Dermis blood vessel endothelial cell (primary cell): ENCODE measurements at places on chromosomes 5 and 9. TPM values are rescaled to one million over a fixed set of nuclear protein-coding genes. Genes with fewer than 3 reads are reported as not detected.
A peak's percentile ranks its signal among the peaks of the same experiment; 100 is the strongest.

GRCh38 chr5:105587963-105588662 lies 2025.5 kb upstream of the NUDT12 start:
- DNase-seq, result no peak

GRCh38 chr5:171316258-171317121 lies 7.4 kb downstream of the TLX3 start:
- peak; percentile 37 for DNase-seq

DNA sequence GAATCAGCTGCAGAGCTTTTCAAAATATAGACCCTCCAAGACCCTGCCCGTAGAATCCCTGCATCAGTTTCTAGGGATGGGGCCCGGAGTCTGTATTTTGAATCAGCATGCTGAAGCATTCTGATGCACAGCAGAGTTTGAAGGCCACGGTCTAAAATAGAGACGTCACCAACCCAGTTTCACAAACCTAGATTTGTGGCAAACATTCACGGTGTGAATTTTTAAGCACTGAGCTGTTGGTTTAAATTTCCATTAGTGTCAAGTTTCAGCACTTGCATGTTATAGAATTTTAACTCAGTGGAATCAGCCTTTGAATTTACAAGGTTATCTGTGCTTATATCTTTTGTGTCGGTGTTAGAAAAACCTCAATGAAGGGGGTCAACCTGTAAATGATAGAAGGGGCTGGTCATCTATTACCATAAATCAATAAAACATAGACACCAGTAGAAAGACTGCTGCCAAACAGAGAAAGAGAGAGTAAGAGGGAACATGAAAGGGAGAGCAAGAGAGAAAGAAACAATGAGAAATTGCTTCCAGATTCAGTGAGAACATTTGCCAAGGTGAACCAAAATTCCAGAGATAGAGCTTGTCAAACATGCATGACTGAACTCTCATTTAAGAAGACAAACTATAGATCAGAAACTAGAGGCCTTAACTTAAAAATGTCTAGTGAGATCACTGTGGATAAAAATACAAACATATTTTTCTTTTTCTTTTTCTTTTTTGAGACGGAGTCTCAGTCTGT lies 414.9 kb downstream of the ZSWIM6 start:
- no peak for DNase-seq

DNA sequence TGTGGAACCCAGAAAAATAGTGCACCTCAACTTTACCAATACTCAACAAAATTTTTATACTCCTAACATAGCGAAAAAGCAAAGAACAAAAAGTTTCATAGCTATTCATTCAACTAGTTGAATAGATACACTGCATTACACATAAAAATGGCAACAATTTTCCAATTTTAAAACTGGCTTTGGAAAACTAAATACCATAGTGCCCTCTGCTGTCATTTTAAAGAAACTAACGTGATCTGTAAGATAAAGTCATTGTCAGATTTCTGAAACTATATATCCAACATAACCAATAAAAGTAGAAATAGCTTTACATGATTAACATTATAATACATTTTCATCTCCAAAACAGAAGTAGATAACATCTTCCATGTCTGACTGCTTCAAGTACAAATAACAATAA lies 31.6 kb downstream of the DTWD2 start:
- peak; percentile 27 for DNase-seq

DNA sequence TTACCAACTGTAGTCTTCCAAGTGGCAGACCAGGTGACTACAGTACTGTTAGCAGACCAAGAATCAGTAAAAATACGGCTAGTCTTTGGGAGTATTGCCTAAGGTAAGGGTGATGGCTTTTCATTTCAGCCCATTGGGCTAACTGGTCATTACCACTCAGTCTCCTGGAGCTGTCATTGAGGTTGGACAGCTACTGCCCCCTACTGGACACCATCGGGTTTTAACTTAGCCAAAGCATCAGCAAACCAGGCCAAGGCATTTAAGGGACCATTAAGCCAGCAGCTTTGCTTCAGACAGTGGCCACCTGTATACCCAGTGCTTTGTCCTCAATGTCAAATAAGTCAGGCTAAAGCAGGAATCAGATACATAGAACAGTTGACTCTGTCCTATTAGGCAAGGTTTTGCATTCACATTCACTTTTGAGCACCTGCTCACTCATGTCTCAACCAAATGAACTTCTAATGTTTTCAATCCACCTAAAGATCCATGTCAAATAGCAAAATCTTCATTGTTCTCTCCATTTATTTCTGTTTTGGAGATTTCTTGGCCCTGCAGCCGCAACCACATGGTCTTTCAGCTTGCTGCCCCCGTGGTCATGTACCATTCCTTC lies 117.2 kb downstream of the INVS start:
- peak; percentile 87 for DNase-seq

DNA sequence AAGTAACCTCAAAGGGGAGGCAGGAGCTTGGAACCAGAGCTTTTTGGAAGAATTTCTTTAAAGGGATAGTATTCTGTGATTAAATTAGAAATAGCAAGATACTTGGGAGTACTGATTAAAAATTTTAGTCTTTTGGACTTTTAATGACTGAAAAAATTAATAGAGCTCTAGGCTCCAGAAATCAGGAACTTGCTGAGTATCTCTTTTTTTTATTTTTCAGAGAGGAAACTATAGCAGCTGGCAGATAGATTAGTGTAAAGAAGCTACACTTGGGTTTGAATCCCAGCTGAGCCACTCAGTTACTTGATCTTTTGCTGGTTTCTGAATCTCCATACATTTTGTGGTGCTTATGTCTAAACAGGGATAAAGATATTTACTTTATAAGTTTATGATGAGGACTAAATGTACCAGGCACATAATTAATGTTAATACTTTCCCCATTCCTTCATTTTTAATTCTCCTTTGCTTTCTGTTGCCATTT lies 94.2 kb upstream of the TNC start:
- DNase-seq, result no peak

- peak; percentile 25 for DNase-seq
Measured at GRCh38 chr9:74770508-74771261, 117.0 kb downstream of the TRPM6 start.

- DNase-seq, result peak; percentile 23
Measured at GRCh38 chr5:139569270-139569955, 8.3 kb downstream of the UBE2D2 start.

DNA sequence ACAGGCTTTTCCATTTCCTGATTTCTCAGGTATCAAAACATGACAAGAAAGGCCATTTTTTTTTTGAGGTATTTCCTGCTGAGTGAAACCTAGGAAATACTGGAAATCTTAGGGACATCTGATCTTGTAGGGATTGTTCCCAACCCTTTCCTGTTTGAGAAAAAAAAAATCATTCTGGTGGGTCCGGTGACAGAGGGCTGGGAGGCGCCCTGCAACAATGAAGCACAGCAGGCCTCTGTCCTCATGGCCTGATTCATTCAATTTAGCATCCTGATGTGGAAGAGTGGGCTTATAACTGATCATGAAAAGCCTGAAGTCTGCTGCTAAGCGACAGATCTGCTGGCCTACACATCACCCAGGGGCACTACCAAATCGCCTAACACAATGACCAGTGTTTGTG lies 3.0 kb upstream of the C9orf153 start:
- peak; percentile 25 for DNase-seq

GRCh38 chr5:139426203-139426885 lies 13.0 kb downstream of the DNAJC18 start:
- DNase-seq, result no peak

- peak; percentile 74 for DNase-seq
Measured at GRCh38 chr9:110141227-110141793, 66.6 kb downstream of the C9orf152 start.

DNA sequence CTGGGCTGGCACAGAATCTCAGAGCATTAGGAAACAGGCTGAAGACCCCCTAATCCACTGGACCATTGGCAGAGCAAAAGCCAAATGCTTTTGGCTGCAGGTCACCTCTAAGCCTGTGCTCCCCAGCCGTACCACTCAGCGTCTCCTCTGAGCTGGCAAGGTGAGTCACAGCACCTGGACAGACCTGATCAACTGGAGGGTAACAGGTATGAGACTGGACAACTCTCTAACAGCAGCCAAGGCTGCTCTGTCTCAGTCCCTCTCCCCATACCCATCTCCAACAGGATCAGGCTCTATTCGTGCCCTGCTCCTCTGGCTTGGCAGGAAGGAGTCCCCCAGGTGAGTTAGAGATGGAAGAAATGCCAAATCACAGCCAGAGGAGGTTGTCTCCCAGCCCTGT lies 4.7 kb downstream of the GOLGA2 start:
- DNase-seq, result no peak

- DNase-seq, result no peak
Measured at GRCh38 chr9:138103849-138104206, 226.2 kb downstream of the CACNA1B start.

DNA sequence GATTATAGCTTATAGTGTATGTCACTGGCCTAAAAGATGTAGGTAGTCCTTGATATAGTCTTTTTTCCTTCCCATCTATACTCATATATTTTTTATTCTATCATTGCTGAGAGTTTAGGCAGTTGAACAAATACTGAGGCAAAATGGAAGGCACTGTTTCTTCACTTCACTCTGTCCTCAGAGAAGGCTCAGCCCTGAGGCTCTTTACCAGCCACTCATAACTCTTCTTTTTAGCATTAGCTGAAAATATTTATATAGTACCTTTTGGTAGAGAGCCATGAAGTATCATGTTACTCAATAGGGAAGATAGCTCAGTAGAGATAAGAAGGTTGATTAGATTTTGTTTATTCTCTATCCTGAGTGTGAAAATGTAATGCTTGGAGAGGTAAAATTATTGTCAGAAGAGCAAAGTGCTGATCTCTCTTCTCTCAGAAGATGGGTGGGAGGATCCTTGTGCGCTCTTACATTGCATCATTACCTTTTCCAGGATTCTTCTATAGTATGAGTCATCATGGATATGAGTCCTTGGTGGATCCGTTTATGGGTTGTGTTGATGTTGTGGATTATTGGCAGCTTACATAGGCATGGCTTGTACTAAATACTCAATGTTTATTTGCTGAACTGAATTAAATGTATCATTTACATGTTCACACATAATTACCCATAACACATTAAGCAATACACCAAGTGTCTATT lies 88.1 kb downstream of the ANXA1 start:
- no peak for DNase-seq

DNA sequence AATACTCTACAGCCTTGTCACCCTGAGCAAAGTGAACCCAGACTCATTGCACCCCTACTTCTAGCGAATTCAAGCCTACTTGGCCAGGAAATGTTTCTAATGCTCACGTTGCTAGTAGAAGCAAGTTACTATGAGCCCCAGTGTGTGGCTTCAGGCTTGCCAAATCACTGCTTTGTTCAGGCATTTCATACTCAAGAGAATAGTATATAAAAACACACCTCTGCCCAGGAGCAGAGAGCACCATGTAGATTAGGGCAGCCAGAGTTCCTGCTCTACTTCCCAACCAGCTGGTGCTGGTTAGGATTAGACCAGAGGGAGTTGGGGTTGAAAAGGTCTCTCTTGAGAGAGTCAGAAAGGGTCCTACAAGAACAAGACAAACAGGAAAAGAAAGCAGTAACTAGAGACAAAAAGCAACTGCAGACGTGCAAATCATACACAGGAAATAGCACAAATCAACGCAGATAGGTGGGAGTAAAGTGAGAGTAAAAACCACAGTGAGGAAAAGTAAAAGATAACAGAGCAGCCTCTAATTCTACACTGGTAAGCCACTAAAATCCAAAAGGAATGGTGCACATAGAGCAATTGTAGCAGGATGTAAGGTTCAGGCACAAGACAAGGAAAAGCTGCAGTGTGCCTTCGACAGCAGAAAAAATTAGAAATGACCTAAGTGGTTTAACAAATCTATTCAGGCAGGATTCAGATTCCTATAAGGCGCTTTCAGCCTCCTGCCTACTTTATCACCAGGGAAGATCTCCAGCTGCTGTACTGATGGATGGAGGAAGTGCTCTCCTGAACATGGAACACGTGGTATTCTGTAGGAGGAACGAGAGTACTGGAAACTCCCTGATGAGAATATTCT lies 49.6 kb upstream of the KIF2A start:
- DNase-seq, result peak; percentile 41

- no peak for DNase-seq
Measured at GRCh38 chr5:167720259-167720658, 571.2 kb upstream of the WWC1 start.

DNA sequence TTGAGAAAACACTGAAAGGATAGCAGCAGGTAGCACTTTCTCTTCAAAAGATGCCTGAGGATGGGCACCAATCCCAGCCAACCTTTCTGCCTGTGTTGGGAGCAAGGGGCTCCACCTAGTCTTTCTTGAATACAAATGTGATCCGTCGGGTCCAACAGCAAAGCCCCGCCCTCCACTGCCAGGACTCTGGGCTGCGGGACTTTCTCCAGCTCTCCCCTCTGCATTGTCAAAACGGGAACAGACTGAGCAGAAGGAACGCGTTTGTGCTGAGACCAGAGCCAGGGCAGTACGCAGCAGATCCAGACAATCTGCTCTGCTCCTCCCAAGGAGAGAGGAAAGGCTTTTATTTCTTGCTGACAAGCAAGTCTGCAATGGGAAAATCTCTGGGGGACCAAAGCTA lies 139.7 kb downstream of the SEC61B start:
- DNase-seq, result no peak

DNA sequence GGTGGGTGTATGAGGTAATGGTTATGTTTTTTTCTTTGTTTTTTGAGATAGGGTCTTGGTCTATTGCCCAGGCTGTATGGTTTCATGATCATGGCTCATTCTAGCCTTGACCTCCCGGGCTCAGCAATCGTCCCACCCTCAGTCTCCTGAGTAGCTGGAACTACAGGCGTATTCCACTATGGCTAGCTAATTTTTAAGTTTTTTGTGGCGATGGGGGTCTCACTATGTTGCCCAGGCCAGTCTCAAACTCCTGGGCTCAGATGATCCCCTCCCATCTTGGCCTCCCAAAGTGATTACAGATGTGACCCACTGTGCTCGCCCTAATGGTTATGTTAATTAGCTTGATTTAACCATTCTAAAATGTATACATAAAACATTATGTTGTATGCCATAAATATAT lies 5.6 kb downstream of the CNTLN start:
- DNase-seq, result no peak

DNA sequence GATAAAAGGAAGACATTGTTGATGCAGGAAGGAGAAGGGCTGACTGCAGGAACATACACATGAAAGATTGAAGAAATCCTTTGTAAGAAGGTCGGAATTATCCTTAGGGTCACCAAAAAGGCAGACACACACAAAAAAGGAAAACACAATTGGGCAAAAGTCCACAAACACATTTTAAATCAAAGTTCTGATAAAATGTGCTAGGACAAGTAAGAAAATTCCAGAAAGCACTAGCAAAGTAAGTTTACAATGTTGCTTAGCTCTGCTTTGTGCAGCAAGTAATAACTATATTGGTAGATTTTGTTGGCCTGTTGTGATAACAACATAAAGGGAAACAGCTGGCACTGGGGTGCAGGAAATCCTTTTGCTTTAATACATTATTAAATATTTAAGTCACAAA lies 99.8 kb upstream of the VCAN start:
- DNase-seq, result no peak

The THOC3 gene
- total RNA-seq, result 41.5 and 55.6 TPM in 2 replicates

The FUT7 gene
- not detected in 2 replicates for total RNA-seq

The GDA gene
- 0.17 and 0.19 TPM in 2 replicates for total RNA-seq

The SAPCD2 gene
- 6.0 and 36.3 TPM in 2 replicates for total RNA-seq

The OBP2A gene
- total RNA-seq, result not detected in 2 replicates

The MYMK gene
- not detected in 2 replicates for total RNA-seq

The WWC1 gene
- 1.1 and 26.2 TPM in 2 replicates for total RNA-seq

The GNA14 gene
- total RNA-seq, result 16.8 and 34.9 TPM in 2 replicates

The RXRA gene
- 23.3 and 31.7 TPM in 2 replicates for total RNA-seq

The RNF180 gene
- 3.2 and 6.1 TPM in 2 replicates for total RNA-seq

The NCS1 gene
- 8.2 and 12.3 TPM in 2 replicates for total RNA-seq
